CD4-positive, alpha-beta T cell treated with Interleukin-1 beta for 1 hour (primary cell): ENCODE measurements at places on chromosomes 13 and 19.

GRCh38 chr13:51920267-51920666, 58.5 kb downstream of the CCDC70 start:
- DNase-seq = no peak

DNA sequence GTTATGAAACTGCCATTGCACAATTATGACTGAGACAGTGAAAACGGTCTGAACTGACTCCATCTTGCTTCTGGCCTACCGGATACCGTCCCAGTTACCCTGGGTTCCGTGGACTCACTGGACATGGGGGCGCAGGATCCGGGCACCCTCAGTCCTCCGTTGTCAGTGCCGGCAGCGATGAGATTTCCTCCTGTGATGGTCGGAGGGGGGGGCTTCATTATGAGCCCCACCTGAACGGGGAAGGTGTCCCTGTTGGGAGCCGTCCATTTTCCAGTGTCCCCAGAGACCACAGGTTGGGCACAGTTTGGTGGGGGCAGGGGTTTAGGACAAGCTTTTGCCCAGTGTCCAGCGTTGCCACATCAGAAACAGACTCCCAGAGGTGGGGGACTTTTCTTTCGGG, 23.4 kb downstream of the TMEM255B start:
- no peak for DNase-seq

DNA sequence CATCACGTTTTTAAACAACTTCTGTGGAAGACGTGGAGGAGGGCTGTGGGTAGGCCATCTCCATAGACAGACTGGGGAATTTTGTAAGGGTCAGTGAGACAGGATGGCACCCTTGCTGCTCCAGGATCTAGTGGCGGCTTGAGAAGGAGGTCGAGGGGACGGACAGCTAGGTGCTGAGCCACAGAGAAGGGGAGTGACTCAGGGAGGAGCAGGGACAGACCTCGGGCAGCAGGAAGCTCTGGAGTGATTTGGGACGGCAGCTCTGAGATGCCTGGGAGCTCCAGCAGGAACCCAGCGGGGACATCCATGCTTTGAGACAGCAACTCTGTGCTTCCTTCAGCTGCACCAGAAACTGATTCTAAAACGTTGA, 169.1 kb upstream of the SOX1 start:
- no peak for DNase-seq

GRCh38 chr13:111652676-111653075, 332.2 kb downstream of the TEX29 start:
- DNase-seq = no peak

- peak; percentile 50 for DNase-seq
These were observed 36.4 kb downstream of the RCBTB2 start for GRCh38 chr13:48496271-48497161.

DNA sequence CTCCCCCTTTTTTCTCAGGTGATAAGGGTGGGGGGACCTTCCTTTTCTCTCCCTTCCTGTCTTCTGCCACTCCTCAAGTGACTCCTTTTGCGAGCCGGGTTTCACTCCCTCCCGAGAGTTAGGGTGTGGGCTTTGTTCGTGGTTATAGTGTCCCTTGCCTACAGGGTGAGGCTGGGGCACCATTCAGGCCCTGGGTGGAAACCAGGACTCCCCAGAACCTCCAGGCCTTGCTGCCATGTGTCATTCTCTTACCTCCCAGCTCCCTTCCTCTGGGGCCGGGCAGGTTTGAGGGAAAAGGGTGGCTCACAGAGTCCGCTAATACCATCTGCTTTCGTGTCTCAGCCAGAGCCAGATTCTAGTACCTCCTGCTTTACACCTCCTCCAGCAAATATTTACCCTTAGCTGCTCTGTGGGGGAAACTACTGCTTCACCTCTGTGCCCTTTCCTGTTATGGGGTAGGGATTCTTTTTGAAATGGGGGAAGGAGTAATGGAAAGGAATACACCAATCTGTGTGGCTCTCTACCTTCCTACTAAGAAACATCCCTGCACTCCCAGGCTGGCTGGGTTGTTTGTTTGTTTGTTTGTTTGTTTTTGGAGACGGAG, 2.8 kb downstream of the ACTN4 start:
- DNase-seq = no peak

DNA sequence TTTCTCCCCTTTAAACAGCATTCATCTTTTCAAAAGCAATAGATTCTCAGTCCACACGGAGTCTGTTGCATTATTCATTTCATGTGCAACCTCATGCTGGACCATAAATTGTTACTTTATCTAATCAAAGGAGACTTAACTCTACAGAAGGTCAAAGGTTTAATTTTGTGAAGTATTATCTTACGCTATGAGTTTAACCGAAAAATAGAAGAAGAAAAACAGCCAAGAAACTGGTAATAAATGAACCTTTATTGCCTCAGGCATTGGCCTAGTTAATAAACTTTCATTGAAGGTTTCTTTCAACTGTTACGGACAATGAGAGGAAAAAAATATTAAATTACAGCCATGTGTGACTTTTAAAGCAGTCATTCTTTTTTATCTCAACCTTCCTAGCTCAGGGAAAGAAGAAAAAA, 223.6 kb downstream of the DACH1 start:
- no peak for DNase-seq

DNA sequence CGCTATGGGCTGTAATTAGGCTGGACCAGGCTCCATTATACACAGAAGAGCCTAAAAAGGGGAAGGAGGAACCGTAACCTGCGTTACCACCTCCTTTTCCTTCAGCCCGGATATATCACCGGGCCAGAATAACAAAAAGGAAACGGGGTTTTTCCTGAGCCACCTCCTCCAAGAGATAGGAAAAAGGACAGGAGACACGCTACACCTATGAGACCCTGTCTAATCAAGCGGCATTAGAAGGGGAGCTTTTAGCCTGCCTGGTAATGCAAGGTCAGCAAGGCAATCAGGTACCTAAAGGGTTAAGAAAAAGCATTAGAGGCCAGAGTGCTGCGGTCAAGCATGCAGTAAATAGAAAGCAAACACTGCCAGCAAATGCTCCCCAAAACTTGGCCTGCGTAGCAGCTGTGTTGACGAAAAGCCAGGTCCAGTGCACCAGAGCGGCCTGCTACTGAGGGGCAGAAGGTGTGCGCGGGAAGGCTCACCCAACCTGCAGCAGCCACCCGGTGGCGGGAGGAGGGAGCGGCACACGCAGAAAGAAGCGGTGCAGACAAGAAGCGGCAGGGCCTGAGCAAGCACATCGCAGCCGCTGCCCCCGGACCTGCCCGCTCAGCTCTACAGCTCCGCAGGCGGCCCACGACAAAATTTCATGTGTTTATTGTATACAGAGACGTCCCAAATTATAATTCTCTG, 1466.1 kb downstream of the UQCRFS1 start:
- DNase-seq = no peak

DNA sequence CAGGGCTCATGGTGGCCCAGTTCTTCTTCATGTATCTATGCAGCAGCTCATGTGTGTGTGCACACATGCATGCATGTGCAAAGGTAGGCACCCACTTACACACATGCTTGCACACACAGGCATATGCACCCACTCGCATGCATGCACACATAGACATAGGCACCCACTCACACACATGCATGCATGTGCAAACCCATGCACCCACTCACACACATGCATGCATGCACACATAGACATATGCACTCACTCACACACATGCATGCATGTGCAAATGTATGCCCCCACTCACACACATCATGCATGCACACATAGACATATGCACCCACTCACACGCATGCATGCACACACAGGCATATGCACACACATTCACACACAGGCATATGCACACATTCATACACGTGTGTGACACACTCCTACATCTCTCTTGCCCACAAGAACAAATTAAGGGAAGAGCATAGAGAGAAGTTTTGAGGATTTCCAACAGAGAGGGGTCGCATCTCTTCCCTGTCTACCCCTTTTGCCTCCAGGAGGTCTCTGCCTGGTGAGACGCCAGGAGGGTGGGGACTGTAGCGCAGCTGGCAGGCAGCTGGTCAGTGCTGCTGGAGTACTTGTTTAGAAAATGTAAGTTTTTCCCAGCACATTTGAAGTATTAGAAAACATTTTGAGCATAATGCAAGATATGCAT, 63.9 kb upstream of the ARHGEF7 start:
- no peak for DNase-seq

- no peak for DNase-seq
These were observed 23.6 kb downstream of the DCAF15 start for GRCh38 chr19:13975870-13976269.

DNA sequence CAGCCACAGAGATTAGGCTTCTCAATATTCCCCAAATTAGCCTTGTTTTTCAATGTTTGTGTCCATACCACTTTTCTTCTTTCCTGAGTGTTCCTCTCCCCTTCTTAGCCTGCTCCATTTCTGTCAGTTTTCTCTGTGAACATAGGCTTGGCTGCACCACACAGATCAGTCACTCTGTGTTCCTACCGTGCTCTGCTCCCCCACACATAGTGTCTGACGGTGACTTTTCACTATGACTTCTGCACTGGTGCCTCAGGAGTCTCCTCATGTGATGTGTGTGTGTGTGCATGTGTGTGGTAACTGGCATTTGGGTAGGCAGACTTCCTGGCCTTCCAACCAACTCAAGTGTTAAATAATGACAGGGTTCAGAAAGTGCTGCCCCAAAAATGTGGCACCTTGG, 47.9 kb upstream of the MYCBP2 start:
- DNase-seq = no peak

- no peak for DNase-seq
These were observed 4.6 kb downstream of the CADM4 start for GRCh38 chr19:43634872-43635560.

- no peak for DNase-seq
These were observed 180.9 kb downstream of the B3GLCT start for GRCh38 chr13:31380715-31381114.

- no peak for DNase-seq
These were observed 486.1 kb upstream of the KLF12 start for GRCh38 chr13:74620308-74620707.

- peak; percentile 65 for DNase-seq
These were observed 7.7 kb downstream of the PGLYRP1 start for GRCh38 chr19:46014941-46015686.

GRCh38 chr13:83633746-83634145, 248.5 kb downstream of the SLITRK1 start:
- no peak for DNase-seq

DNA sequence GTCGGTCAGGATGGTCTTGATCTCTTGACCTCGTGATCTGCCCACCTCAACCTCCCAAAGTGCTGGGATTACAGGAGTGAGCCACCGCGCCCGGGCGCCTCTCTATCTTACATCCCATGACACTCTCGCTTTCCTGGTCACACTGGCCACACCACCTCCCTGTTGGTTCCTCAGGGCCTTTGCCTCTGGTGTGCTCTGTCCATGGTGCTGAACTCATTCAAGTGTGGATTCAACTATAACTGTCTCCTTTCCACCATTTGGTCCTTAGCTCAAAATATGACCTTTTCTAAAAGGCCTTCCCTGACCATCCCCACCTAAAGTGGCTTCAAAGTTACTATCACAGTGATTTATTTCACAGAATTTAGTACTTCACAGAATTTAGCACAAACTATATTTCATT, 3.7 kb upstream of the SMIM17 start:
- no peak for DNase-seq

- no peak for DNase-seq
These were observed 3.2 kb upstream of the PTPRS start for GRCh38 chr19:5343848-5344247.

- no peak for DNase-seq
These were observed 17.8 kb downstream of the ZNF813 start for GRCh38 chr19:53485046-53486004.

DNA sequence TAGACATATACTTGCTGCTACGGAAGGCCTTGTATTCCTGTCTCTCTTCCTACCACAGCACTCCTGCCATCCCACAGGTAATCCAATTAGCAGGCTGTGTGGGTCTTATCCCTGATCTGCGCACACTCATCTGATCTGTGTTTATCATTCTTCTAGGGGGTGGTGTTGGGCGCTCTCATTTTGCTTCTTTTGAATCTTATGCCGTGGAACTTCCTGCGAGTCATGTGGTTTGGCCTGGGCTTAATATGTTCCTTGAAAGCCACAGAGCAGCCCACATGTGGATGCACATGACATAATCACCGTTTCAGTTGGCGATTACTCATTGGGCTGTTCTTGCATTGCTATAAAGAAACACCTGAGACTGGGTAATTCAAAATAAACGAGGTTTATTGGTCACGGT, 7.5 kb downstream of the RASA3 start:
- DNase-seq = peak; percentile 64

DNA sequence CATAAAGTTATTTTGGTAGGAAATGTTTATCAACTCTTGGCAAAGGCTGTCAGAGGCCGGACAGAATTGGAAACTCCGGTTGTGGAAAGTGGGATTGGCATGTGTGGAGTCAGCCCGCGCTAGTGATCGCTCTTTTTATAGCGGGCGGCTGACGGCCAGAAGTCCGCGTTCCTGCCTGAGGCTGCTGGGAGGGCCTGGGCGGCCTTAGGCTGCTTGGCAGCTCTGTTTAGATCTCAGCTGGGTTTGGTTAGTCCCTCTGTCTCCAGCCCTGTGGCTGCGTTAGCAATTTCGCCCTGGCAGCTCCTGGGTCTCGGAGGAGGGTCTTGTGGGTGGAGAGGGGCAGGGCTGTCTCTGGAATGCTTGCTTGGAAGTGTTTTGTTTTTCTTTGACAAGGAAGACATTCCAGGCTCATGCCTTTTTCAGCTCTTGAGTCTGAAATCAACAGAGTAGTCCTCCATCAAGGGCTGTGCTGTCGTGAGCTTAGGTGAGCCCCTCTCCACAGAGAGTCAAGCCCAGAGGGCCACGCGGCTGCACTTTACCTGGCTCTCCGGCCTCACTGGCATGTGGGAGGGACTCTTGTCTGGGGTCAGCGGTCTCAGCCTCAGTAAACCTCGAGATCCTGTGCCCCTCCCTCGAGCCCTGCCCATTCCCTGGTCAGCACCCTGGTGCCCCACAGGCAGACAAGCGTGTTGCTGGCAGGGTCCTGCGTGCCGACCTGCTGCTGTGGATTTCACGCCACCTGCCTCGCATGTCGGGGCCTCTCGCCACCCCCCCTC, 22.5 kb downstream of the DOT1L start:
- DNase-seq = no peak

- DNase-seq = peak; percentile 45
These were observed 767 bp upstream of the GADD45B start for GRCh38 chr19:2475018-2475701.

GRCh38 chr13:79317856-79318255, 88.2 kb downstream of the RBM26 start:
- no peak for DNase-seq

DNA sequence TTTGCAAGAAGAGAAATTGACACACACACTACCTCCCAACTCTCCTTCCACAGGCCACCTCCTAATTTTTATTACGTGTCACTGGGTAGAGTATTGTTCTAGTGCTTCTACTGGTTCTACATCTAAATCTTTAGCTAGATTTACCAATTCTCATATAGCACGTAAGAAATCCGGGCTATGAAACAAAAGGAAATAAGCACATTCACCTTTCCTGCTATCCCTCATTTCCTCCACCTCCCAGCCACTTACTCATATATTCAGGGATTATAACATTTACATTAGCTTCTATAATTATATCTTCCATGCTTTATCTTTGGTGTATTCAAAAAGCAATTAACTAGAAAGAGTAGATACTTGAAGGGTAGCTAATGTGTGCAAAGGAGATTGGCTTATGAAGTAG, 39.7 kb downstream of the USP12 start:
- DNase-seq = no peak

- DNase-seq = peak; percentile 60
These were observed 5.9 kb downstream of the BORCS8 start for GRCh38 chr19:19185853-19186740.

GRCh38 chr13:84032116-84032515, 149.8 kb upstream of the SLITRK1 start:
- no peak for DNase-seq
